ENCODE measurements at places on chromosomes 4 and X. TPM values are rescaled to one million over a fixed set of nuclear protein-coding genes. Genes with fewer than 3 reads are reported as not detected.

The SMIM31 gene
- not detected for total RNA-seq

The PNMA5 gene
- 0.13 TPM for total RNA-seq

GRCh38 chr4:46370531-46370930 is 19.4 kb downstream of the GABRA2 start:
- ATAC-seq, result no peak

The RBM10 gene
- 54.3 TPM for total RNA-seq

DNA sequence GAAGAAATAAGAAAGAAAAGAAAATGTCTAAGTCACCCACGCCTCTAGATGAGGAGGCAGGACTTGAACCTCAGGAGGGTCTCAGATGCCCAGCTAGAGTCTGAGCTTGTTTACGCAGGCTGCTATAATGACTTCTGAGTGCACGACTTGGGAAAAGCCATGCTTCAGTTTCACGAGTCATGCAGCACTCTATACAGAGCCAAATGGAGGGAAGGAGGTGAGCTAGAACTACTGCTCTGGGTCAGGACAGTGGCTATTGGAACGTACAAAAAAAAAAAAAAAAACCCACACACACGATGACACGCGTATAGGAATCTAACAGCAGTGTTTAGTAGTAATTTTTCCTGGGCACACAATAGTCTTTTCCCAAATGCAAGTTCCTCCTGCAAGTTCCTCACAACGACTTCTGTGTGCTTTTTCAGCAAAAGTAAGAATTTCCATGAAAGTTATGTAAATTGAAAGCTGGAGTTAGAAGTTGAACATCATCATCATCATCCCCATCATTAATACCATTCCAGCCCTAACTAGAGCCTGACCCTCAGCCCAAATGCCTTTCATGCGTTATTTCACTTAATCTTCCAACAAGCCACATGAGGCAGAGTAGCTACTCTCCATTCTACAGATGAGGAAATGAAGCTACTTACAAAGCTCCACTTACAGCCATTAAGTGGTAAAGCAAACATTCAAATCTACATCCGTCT is 36.6 kb downstream of the IRF2 start:
- ATAC-seq, result no peak

The CYSLTR1 gene
- 1.7 TPM for total RNA-seq

DNA sequence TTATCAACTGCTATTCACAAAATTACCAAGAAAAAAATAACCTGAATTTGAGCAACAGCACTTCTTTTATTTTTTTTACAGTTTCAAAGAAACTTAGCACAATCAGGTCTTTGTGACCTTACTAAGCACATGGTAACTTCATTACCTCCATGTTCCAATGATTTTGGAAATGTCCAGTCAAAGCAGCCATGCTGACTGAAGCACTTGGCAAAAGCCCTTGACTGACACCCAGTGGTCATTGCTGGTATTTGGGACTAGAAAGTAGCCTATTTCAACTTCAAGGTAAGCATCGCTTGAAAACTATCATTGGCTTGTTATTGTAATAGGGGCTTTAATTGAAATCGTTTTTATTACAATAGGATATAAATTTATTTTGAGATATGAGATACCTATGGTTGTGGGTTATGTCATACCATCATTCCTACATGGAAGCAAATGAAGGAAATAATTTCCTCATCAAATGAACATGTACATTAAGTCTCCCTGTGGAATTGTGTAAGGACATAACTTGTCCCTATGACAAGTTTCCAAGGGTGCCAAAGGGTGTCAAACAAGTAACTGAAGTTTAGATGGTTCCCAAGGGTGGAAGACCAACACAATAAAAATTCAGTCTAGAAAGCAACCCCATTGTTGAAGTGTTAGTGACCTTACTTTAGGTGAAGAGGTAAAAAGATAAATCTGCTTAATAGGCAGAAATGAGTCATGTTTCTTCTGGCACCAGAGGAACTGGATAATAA is 15.2 kb upstream of the ANXA10 start:
- ATAC-seq, result no peak

The CT45A3 gene
- not detected for total RNA-seq

DNA sequence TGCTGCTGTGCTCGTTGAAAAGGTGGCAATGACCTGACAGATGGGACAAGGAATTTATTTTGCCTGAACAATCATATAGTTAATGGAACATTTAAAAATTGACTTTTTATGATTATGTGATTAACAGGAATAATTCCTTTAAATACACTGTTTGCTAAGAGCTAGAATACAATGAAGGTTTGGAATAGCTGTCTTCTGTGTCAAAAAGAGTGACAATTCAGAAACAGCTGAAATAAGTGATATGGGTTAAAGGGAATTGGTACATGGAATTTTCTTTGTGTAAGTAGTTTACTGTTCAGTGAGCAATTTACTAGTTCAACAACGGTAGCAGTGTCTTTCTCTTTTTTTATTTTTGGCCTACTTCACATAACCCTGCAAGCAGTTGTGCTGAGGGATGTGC is 1083.5 kb upstream of the GRID2 start:
- no peak for ATAC-seq

- ATAC-seq, result no peak
Measured at GRCh38 chrX:70087857-70088630, 25.8 kb downstream of the OTUD6A start.

- ATAC-seq, result no peak
Measured at GRCh38 chr4:10761903-10762302, 77.3 kb upstream of the CLNK start.

DNA sequence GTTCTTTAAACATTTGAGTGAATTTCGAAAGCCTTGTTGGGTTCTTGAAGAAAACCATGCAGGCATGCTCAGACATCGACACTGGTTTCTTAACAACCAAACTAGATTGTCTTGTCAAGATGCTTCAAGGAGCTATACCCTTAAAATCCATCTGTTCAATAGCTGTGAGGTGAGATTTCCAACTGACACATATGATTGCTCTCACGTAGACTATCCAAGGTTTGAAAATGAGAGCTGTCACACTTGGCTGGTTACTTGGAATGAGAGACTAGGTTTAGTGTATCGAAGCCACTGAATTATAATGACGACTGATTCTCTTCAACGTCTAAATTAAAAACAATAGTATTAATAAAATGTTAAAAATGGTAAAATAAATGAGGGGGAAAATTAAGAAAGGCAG is 2725.5 kb downstream of the ARAP2 start:
- no peak for ATAC-seq

The TAF7L gene
- not detected for total RNA-seq

Data from activated T-helper 17 cell treated with anti-CD3 and anti-CD28 coated beads, Interleukin-2, amount 50 U/mL, for 72 hours (primary cell).